ENCODE measurements at places on chromosomes 2 and 18.

- DNase-seq: peak; percentile 37
Measured at GRCh38 chr2:48248251-48248933, 281.6 kb upstream of the STON1 start.

GRCh38 chr2:133421516-133422324 lies 146.5 kb downstream of the NCKAP5 start:
- DNase-seq: no peak

GRCh38 chr2:239674981-239675825 lies 274.4 kb upstream of the HDAC4 start:
- DNase-seq: no peak

DNA sequence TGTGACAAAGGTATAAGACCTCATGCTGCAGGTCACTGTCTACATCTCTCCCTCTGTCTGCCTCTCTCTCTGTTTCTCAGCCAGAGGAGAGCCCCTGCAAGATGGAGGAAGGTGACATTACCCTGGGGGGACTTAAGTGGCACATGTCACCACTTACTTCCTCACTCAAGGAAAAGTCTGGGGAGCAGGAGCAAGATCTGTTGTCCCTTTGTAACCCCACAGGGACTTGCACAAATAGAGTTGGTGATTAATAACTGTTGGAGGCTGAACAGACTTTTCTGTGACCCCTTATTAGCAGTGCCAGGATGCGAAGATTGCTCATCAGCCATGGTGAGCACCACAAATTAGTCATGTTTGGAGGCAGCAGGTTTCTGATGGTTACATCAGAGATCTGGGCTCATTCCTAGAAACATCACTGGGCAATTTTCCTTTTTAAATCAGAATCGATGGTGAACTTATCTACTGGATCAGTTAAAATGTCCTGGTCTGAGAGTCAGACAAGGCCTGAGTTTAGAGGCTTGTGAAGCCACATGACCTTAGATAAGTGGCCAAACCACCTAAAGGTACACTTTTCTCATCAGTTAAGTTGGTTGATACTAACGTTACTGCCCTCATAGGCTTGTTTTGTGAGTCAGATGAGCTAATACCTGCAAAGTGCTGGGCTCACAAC lies 81.2 kb upstream of the LTBP1 start:
- no peak for DNase-seq

DNA sequence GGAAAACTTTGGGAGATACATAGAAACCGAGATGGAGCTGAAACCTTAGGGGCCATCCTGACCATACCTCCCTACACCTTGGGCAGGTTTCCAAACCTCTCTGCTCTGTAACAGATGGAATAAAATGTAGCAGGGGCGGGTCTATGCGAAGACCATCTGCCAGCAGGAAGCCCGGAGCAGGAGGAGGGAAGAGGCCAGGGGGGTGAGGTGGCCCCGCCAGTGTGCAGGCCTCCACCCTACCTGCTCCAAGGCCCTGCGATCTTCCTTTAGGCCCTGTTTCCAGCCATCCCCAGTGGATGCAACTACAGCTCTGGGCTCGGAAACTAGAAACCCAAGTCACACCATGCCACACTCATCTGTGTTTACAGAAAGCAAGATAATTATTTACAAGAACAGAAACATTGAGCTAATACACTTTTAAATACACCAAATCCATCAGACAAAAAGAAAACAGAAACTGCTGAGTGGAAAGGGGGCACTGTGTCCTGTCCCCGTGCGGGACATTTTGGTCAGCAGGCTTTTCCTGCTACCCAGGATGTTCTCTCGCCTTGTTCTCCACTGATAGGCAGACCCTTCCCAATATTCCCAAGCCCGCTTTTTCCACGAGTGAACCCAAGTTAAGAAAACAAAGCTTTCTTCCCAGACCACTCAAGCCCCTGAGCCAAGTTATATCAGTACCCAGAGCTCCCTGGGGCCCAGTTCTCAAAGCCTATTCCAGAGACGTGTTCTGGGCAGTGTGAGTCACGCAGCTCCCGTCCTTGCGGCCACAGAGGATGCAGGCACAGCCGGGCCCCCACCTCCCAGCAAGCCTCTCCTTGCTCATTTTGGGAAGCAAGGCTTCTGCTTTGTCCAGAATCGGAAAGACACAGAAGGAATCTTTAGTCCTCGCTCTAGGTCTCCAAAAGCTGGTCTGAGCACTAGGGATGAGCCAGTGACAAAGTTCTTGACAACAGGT lies 17.3 kb downstream of the CIB4 start:
- no peak for DNase-seq

- DNase-seq: no peak
Measured at GRCh38 chr2:100767224-100767653, 52.7 kb upstream of the NPAS2 start.

GRCh38 chr2:147845411-147845971 lies 662 bp downstream of the ACVR2A start:
- DNase-seq: no peak

- no peak for DNase-seq
Measured at GRCh38 chr18:55256226-55256928, 297.1 kb upstream of the CCDC68 start.

DNA sequence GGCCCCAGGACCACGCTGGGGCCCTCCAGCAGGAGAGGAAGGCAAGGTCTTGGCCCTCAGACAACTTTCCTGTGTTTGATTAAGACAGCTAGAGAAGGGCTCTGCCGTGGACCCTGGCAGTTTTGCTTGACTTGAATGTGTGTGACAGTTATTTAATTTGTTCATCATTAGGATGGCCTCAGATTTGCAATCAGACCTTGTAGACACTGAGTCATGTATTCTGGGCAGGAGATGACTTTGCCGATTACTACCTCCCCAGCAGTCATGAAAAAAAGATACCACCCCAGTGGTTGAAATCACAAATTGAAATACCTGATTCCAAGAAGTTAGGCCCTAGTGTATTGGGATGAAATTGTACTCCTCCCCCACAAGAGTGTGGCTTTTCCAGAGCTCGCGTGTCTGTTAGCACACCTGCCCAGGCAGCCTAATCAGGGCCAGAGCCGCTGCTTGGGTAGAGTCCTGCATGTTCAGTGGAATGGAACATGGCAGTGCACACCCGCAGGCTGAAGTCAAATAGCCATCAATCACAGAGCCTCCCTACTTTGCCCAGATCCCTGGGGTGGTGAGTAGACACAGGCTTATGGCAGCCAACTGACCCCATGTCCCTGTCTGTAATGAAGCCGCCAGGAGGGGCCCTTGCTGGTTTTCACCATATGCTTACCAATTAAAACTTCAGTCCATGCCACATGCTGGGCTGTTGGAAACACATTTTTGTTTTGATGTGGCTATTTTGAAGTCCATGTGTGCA lies 122.5 kb downstream of the TPGS2 start:
- DNase-seq: no peak
